ENCODE measurements at places on chromosomes 3 and 15. TPM values are rescaled to one million over a fixed set of nuclear protein-coding genes. Genes with fewer than 3 reads are reported as not detected.

DNA sequence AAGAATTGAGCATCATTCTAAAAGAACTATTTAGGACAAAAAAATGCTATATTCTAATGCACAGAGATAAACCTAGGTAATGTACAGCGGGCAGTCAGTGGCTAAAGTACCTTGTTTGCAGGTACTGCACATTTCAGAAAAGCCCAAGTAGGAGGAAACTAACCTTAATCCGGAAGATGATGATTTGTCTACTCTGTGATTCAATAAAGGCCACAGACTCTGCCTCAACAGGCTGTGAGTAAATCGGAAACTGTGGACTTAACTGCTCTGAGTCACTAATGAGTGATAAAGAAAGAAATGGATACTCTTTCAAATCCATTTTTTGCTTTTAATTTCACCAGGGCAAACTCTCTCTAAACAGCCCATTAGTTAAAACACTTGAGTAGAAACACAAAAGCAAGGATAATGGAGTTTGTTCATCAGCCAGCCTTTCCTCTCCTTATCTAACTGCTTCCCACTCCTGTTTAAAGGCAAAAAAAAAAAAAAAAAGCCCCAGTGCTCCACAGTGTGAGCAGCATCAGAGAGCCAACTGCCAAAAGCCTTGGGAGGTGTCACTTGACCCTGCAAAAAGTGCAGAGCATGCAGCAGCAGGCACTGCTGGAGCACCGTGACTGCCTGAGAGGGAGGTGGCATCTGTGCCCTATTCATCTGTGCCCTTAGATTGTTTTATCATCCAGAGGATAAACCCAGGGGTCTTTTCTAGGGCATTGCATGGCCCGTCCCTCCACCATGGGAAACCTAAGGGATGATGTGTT, 187.7 kb downstream of the SATB1 start:
- DNase-seq = no peak

- DNase-seq = peak; percentile 81
Measured at GRCh38 chr15:42548249-42549031, at the start of the genes HAUS2 and LRRC57. Gene HAUS2, plus strand, starts transcription at chr15:42548838. Its CDS starts 35 bp downstream, at chr15:42548873. Gene LRRC57, minus strand, starts transcription at chr15:42548793. Its CDS starts 359 bp downstream, at chr15:42548434.

GRCh38 chr3:82078246-82078645, 316.8 kb upstream of the GBE1 start:
- no peak for DNase-seq

LRRC15 gene
- not detected for polyA plus RNA-seq

ROPN1 gene
- polyA plus RNA-seq = 0.09 TPM

DNA sequence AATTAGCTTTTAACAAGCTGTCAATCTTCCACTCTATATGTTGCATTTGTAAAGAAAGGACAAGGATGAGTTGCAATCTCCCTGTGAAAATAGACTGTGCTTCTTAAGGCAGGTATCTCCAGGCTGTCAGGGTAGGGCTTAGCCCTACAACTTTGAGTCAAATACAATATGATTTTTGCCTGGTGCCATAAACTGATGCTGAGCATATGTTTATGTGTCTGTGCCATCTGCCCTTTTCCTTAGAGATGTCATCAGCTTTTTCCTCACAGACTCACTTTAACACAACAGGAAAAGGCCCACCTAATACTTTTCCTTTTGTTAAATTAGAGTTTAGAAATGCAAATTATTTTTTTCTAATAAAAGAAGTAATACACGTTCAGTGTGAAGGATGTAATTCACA, 548.3 kb downstream of the NLGN1 start:
- DNase-seq = no peak

OR5K2 gene
- 0.16 TPM for polyA plus RNA-seq

DNA sequence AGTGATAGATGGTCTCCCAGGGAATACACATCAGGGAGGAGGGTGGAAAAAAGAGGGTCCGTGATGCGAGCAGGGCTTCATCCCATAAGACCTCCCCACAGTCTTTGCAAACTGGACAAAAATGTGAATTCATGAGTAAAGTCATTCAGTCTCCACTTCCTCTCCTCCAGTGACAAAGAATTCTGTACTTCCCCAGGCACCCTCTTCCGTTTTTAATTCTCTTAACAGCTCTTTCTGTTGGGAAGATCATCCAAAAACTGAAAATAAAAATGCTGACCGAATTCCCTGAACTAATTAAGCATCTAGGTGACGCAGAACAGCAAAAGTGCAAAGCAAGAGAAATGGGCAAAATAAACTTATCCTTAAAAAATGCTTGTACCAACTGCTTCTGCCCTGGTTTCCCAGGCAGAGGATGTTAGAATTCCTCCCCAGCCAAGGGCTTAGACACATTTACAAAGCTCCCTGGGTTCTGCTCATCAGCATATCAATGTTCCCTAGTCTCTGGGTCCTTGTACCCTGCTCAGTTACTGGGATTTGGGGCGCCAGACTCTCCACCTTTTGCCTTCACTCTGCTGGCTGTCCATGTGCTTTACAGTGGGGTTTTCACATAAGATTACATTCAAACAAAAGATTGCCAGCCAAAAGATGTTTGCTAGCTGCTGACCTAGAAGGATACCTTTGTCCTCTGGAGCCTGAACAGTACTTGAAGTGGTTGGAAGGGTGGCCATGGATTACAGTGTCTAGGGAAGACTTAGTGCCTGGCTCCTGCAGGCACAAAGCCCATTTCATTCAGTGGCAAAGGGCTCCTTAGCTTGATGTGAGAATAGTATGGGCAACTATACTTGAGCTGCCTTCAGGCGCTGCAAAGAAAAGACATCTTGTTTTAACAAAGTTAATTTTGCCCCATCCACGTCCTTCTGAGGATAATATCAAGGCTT, 69.4 kb downstream of the ARNT2 start:
- no peak for DNase-seq

JMJD7 gene
- polyA plus RNA-seq = 8.9 TPM

- no peak for DNase-seq
Measured at GRCh38 chr3:196016485-196016884, 65.4 kb downstream of the TFRC start.

DNA sequence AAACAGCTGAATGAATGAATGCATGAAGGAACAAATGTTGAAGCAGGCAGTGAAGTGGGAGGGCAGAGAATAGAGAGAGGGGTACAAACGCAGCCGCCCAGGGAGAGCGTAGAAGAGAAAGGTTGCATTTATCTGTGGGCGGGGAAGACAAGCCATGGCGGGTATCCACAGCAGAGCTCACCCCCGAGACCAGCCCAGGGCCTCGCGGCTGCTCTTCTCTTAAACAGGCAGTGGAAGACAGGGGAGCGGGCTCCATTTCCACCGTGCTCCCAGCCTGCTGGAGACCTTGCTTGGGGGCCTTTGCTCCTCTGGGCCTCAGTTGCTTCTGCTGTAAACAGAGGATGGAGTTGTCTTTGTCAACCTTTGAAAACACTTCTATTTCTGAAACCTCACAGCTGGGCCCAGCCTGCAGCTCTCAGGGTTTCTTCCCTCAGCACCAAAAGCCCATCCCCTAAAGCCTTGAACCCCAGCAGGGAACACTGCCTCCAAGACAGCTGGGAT, 259.5 kb downstream of the UACA start:
- DNase-seq = no peak

CLSTN2 gene
- polyA plus RNA-seq = 2.0 TPM

DNA sequence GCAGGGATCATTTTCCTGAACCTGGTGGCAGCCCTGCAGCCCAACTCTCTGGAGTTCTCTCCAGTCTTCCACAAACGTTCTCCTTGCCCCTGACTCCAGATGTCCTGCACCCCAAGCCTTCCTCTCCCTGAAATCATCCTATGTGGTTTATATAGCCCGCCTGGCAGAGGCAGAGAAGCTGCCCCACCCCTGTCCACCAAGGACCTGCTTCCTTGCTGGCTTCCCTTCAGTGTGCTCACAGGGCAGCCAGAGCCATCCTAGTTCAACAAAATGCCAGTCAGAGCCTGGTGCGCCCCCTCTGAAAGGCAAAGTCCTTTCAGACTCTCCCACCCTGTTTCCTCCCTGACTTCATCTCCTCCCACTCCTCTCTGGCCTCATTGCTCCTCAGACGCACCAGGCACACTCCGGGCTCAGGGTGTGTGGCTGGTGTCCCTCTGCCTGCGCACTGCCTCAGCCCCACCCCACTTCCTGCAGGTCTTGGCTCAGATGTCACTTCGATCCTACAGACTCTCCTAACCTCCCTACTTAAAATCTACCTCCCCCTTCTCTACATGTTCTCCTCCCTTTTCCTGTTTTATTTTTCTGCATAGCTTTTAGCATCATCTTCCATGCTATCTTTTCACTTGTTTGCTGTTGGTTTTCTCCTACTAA, 5.9 kb downstream of the KBTBD13 start:
- no peak for DNase-seq

SCN5A gene
- 2.1 TPM for polyA plus RNA-seq

DNA sequence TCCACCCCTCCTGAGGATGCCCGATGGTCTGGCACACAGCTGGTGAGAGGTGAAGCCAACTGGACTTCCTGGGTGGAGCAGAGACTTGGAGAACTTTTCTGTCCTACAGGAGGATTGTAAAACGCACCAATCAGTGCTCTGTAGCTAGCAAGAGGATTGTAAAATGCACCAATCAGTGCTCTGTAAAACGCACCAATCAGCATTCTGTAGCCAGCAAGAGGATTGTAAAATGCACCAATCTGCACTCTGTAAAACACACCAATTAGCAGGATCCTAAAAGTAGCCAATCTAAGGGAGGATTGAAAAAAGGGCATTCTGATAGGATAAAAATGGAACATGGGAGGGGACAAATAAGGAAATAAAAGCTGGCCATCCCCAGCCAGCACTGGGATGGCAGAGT, 150.2 kb downstream of the CHSY1 start:
- no peak for DNase-seq

GRCh38 chr3:112973325-112974177, 1.4 kb downstream of the CD200R1 start:
- no peak for DNase-seq

- DNase-seq = peak; percentile 53
Measured at GRCh38 chr3:178146406-178146831, 389.8 kb upstream of the KCNMB2 start.

DNA sequence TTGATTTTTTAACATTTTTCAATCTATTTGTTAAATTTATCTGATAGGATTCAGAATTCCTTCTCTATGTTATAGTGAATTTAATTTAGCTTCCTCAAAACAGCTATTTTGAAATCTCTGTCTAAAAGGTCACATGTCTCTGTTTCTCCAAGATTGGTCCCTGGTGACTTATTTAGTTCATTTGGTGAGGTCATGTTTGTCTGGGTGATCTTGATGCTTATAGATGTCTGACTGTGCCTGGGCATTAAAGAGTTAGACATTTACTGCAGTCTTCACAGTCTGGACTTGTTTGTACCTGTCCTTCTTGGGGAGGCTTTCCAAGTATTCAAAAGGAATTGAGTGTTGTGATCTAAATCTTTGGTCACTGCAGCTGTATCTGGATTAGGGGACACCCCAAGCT, 169.5 kb upstream of the C2CD4B start:
- no peak for DNase-seq

DNA sequence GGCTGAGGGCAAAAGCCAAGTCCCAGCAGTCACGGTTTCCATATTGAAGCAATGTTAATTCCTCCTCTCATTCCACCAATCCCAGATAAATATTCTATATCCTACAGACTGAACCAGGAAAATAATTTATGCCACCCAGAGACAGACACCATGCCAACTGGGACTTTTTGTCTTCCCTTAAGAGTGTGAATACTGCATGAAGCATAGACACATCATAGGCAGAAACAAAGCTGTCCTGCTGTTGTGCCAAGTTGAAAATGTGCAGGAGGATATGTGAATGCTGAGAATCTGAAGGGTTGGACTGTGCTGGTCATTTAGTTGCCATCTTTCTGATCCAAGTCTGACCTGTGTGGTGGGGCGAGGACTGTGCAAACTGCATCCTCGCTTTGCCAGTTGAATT, 37.7 kb downstream of the RFTN1 start:
- DNase-seq = no peak

- DNase-seq = no peak
Measured at GRCh38 chr3:197371591-197372046, 73.2 kb upstream of the DLG1 start.

DNA sequence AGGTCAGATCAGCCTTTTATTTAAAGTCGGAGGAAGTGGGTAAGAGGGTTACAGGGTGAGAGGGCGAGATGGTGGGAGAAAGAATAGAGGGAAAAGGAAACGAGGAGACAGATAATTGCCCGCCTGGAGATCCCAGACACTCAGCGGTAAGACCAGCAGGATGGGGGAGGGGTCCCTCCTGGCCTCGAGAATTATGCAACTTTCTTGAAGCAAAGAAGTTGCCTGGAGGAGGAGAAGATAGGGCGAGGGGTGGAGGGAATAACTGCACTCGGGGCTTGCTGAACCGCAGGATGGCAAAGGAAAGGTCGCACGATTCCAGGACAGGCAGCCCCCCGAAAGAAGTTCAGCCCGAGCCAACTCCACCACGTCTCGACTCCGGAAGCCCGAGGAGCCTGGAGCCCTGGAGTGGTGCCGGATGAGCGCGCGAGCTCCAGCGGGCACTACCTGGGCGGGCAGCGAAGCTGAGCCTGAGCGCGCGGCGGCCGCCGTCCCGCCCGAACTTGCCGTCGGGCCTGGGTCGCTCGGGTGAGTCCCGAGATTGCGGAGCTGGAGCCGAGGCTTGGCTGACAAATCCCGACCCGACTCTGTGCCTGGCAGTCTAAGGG, 402 bp downstream of the WWTR1 start:
- DNase-seq = peak; percentile 76

- DNase-seq = no peak
Measured at GRCh38 chr3:188465311-188465710, 311.4 kb downstream of the LPP start.

DNA sequence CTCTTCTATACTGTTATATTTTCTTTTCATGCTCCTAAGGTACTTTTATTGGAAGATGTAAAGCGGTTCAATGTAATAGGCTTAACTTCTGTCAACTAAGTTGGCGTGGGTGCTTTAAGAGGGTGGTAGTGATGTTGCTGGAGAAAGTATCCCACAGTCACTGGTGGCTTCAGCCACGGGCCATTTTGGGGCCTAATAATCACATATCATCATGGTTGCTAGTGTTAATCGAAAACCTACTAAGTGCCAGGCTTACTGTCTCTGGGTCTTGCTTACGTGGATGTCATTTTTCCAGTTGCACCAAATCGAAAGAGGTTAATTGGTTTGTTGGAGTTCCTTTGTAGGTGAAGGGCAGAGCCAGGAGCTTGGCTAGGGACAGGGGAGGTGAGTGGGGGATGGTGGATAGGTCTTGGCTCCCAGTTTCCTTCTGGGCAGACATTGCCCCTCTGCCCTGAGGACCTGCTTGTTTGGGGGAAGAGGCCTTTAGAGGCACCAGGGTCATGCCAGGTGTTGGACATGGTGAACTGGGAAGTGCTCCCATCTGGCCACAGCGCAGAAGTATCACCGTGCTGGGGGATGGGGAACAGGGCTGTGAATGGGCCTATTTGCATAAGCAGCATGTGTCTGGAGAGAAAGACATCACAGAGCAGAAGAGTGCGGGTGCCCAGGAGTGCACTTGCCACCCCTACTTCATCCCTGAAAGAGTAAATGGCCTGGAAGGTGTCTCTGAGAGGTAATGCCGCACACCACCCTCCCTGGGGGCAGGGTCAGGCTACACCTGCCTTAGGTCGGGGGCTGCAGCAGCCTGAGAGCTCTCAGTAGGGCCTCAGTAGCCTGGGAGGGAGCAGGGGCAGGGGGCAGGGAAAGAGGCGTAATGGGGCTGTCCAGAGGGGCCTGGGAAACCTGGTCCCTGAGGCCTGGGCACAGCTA, 62.4 kb upstream of the POLG start:
- DNase-seq = no peak
